ENCODE measurements at places on chromosomes 16 and 17. TPM values are rescaled to one million over a fixed set of nuclear protein-coding genes. Genes with fewer than 3 reads are reported as not detected.

- H3K36me3 ChIP-seq, result no peaks in the 10 kb centered on the region
- no peak for DNase-seq
- H3K4me1 ChIP-seq, result peaks cover 2% of the 10 kb centered on the region
These were observed 3.3 kb downstream of the NLRP1 start for GRCh38 chr17:5580969-5581368.

DNA sequence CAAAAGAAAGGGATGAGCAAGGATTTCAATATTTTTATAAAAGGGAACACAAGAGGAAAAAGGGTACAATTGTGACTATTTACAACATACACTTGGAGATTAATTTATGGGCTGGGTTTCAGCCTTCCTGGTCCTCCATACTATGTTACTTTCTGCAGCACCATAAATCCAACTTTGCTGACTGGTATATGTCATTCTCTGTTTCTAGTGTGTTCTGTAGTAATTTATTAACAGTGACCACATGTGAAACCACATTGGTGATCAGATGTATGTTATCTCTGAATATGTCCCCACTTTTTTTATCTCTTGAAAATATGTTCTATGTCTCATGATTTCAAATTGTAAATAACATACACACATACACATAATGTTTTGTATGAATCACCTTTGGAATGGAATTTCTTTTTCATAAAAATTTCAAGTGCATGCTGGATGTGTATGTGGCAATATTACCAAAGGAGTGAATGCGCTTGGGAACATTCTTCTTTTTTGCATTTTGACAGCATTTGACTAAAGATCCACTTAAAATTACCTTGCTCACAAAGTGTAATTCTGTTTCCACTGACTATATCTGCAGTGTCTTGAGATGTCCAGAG, 2.9 kb upstream of the LYRM9 start:
- H3K27ac ChIP-seq, result no peak overlapping the region
- H3K4me1 ChIP-seq, result no peaks in the 10 kb centered on the region
- no peak overlapping the region for H3K4me3 ChIP-seq
- DNase-seq, result no peak
- H3K36me3 ChIP-seq, result no peaks in the 10 kb centered on the region
- no peaks in the 10 kb centered on the region for H3K27me3 ChIP-seq

DNA sequence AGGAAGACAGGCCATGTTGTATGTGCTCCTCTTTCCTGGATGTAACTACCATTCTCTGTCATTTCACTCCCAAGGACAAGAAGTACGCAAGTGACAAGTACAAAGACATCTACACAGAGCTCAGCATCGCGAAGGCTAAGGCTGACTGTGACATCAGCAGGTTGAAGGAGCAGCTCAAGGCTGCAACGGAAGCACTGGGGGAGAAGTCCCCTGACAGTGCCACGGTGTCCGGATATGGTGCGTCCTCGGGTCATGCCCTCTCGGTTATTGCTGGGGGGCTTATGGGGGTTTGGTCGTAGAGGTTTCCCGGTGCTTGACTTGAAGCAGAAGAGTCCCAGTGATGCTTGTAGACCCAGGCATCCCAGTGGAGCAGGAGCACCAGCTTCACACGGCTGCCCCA, 29.0 kb downstream of the PLD6 start:
- H3K4me1 ChIP-seq, result no peaks in the 10 kb centered on the region
- DNase-seq, result no peak
- peaks cover 10% of the 10 kb centered on the region for H3K36me3 ChIP-seq
- no peak overlapping the region for H3K4me3 ChIP-seq
- no peaks in the 10 kb centered on the region for H3K27me3 ChIP-seq
- no peak overlapping the region for H3K27ac ChIP-seq

DNA sequence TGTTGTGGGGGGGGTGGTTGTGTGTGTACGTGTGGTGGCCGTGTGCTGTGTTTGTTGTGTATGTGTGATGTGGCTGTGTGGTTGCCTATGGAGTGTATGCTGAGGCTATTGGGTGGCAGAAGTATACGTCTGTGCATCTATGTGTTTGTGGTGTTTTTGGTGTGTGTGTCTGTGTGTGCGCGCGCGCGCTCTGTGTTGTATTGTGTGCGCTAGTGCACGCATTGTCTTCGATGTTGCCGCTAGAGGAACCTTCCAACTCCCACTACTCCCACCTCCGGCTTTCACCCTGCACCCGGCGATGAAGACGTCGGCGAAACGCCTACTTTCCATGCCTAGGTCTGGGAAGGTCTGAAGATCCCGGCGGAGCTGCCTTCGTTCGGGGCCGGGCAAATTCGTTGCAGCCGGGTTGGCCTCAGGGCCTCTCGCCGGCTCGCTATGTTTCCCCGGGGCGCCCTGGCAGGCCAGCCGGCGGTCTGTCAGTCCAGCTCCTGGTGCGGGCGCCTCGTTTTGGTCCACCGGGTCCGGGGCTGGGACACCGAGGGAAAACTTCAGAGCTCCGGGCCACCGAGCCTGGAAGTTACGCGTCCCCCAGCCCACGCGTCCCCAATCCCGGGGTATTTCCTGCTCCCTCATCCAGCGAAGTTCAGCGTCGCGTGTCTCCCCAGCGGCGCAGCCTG, 5.2 kb upstream of the DLX4 start:
- no peak overlapping the region for H3K4me3 ChIP-seq
- no peaks in the 10 kb centered on the region for H3K36me3 ChIP-seq
- peaks cover 77% of the 10 kb centered on the region for H3K27me3 ChIP-seq
- no peak overlapping the region for H3K27ac ChIP-seq
- H3K4me1 ChIP-seq, result no peaks in the 10 kb centered on the region
- no peak for DNase-seq

GRCh38 chr16:52123061-52123839, 423.7 kb downstream of the TOX3 start:
- no peak overlapping the region for H3K27ac ChIP-seq
- no peaks in the 10 kb centered on the region for H3K4me1 ChIP-seq
- H3K27me3 ChIP-seq, result no peaks in the 10 kb centered on the region
- H3K36me3 ChIP-seq, result no peaks in the 10 kb centered on the region

GRCh38 chr17:38719943-38720641, 10.0 kb upstream of the CISD3 start:
- H3K4me1 ChIP-seq, result no peaks in the 10 kb centered on the region
- DNase-seq, result no peak
- H3K4me3 ChIP-seq, result no peak overlapping the region
- H3K27me3 ChIP-seq, result no peaks in the 10 kb centered on the region
- peaks cover 5% of the 10 kb centered on the region for H3K36me3 ChIP-seq
- no peak overlapping the region for H3K27ac ChIP-seq

- no peak for DNase-seq
- peaks cover 4% of the 10 kb centered on the region for H3K4me1 ChIP-seq
- H3K4me3 ChIP-seq, result peak overlapping the region; percentile 80
- no peaks in the 10 kb centered on the region for H3K36me3 ChIP-seq
- H3K27me3 ChIP-seq, result no peaks in the 10 kb centered on the region
These were observed 245 bp downstream of the TMEM256 start for GRCh38 chr17:7403727-7403976.

DNA sequence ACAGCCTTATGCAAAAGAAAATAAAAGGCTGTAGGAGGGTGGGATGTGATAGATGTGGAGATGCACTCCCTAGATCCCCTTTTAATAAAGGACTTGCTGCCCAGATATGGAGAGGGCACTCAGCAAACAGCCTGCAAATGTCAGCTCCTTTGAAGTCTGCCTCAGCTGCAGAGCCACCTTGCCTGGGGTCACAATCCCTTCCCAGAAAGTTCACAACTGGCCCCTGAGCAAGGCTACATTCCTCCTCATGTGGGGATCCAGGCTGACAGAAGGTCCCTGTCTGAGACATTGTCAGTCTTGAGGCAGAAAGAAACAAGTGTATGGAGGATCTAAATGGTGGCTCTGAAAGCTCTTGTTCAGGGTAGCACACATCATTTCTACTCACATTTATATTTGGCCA, 36.1 kb downstream of the SLFN11 start:
- DNase-seq, result no peak
- no peaks in the 10 kb centered on the region for H3K4me1 ChIP-seq
- H3K36me3 ChIP-seq, result no peaks in the 10 kb centered on the region
- H3K4me3 ChIP-seq, result no peak overlapping the region
- no peaks in the 10 kb centered on the region for H3K27me3 ChIP-seq
- no peak overlapping the region for H3K27ac ChIP-seq

The ZG16B gene
- total RNA-seq, result 46.5 TPM

GRCh38 chr17:82242977-82243647, 14.3 kb downstream of the SLC16A3 start:
- peaks cover 6% of the 10 kb centered on the region for H3K36me3 ChIP-seq
- DNase-seq, result peak; percentile 77
- H3K27me3 ChIP-seq, result no peaks in the 10 kb centered on the region
- peak overlapping the region; percentile 85 for H3K27ac ChIP-seq
- peaks cover 62% of the 10 kb centered on the region for H3K4me1 ChIP-seq
- no peak overlapping the region for H3K4me3 ChIP-seq

The CES1 gene
- total RNA-seq, result 22.0 TPM

The GRAP gene
- 2.2 TPM for total RNA-seq

The ZNF276 gene
- total RNA-seq, result 19.2 TPM

- H3K36me3 ChIP-seq, result no peaks in the 10 kb centered on the region
- no peak for DNase-seq
- no peak overlapping the region for H3K27ac ChIP-seq
- H3K4me3 ChIP-seq, result no peak overlapping the region
- H3K4me1 ChIP-seq, result no peaks in the 10 kb centered on the region
These were observed 13.0 kb upstream of the SALL1 start for GRCh38 chr16:51163894-51164566.

The CACNG5 gene
- not detected for total RNA-seq

The CA4 gene
- total RNA-seq, result 4.7 TPM

The GNG13 gene
- total RNA-seq, result not detected

GRCh38 chr17:3501344-3501743, 25.5 kb downstream of the ASPA start:
- H3K4me1 ChIP-seq, result no peaks in the 10 kb centered on the region
- H3K27me3 ChIP-seq, result no peaks in the 10 kb centered on the region
- no peaks in the 10 kb centered on the region for H3K36me3 ChIP-seq
- no peak overlapping the region for H3K4me3 ChIP-seq
- H3K27ac ChIP-seq, result no peak overlapping the region

DNA sequence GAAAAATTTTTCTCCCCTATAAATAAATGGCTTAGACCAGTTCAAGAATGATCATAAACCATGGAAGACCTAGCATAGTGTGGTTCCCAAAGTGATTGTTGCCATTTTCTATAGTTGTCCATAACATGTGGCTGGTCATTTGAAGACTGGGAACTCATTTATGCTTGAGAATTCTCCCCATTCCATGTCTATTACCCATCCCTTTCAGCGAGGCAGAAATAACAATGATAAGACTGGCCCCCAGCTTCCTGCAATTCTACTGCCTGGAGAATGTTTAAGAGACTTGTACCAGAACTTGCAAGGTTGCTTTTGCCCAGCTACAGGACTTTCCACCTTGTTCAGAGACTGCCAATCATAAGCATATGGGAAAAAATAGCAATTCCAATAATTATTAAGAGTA, 146.5 kb upstream of the CDH11 start:
- H3K36me3 ChIP-seq, result no peaks in the 10 kb centered on the region
- no peaks in the 10 kb centered on the region for H3K27me3 ChIP-seq
- H3K4me3 ChIP-seq, result no peak overlapping the region
- no peak for DNase-seq

The KRTAP9-2 gene
- total RNA-seq, result not detected

DNA sequence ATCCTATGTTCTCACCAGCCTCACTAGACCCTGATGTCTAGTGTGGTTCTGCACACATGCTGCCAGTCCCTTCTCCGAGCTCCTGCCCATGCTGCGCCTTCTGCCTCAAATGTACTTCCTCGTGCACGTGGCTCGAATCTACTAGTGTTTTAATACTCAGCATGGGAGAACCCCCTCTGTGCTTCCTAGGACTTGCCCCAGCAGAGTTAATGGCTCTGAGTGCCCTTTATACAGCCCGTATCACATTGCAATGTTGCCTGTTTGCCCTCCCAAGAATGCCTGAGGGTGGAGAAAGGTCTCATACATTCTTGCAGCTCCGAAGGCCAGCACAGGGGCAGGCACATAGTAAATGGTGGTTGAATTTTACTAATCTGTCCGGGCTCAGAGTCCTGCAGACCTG, 190.8 kb upstream of the NLRP1 start:
- no peak overlapping the region for H3K4me3 ChIP-seq
- no peak overlapping the region for H3K27ac ChIP-seq
- no peak for DNase-seq

GRCh38 chr16:57252148-57252721, 7.2 kb downstream of the ARL2BP start:
- no peaks in the 10 kb centered on the region for H3K4me1 ChIP-seq
- no peak overlapping the region for H3K27ac ChIP-seq
- H3K36me3 ChIP-seq, result peaks cover 4% of the 10 kb centered on the region
- no peak overlapping the region for H3K4me3 ChIP-seq
- DNase-seq, result no peak

GRCh38 chr17:53996131-53996530, 173.4 kb downstream of the KIF2B start:
- H3K36me3 ChIP-seq, result no peaks in the 10 kb centered on the region
- H3K27ac ChIP-seq, result no peak overlapping the region
- DNase-seq, result no peak
- no peaks in the 10 kb centered on the region for H3K4me1 ChIP-seq
- no peaks in the 10 kb centered on the region for H3K27me3 ChIP-seq
- no peak overlapping the region for H3K4me3 ChIP-seq

The TEX14 gene
- total RNA-seq, result 0.33 TPM

The ZNF423 gene
- total RNA-seq, result 4.7 TPM

The RNF222 gene
- total RNA-seq, result not detected

DNA sequence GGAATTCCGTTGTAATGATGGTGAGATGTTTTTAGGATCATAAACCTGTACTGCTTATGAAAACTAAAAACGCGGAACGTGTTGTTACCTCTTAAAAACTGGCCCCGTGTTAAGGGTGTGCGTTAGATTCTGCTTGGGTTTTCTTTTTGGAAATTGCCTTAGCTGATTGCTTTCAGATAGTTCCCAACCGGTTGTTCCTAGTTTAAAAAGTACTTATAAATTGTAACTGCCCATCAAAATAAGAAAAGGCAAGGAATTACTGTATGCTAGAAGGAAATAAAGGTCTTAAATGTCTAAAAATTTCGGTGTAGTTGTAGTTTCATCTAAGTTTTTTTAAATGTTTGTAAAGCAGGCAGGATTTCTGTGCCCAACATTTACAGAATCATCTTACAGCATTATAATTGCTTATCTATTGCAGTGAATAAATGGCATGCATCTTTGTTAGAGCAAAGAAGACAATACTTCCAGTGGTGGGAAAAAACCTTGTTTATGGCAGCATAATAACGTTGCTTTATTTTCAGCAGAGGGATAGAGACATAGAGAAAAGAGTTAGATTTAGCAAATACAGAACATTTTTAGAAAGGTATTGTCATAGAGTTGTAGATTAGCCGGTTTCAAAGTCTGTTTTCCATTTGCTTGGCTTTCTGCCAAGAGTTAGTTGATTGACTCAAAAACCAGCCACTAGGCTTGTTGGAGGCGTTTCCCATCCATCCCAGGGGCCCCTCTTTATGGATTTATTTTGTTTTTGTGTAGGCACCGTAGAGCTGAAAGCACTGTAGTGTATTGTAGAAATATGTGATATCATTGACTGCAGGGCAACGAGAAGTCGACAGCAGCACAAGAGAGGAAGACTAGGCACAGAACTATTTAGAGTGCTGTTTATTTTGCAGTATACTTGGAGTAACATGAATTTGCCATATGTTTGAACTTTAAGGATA, 1.7 kb downstream of the PPM1D start:
- no peaks in the 10 kb centered on the region for H3K36me3 ChIP-seq
- DNase-seq, result no peak
- no peaks in the 10 kb centered on the region for H3K27me3 ChIP-seq

GRCh38 chr16:31134625-31135534, 647 bp downstream of the PRSS8 start:
- H3K27ac ChIP-seq, result peak overlapping the region; percentile 95
- DNase-seq, result no peak
- H3K4me3 ChIP-seq, result peak overlapping the region; percentile 68
- no peaks in the 10 kb centered on the region for H3K36me3 ChIP-seq

GRCh38 chr16:26680671-26681070, 386.1 kb upstream of the C16orf82 start:
- H3K4me1 ChIP-seq, result no peaks in the 10 kb centered on the region
- no peak for DNase-seq
- H3K27ac ChIP-seq, result no peak overlapping the region
- no peaks in the 10 kb centered on the region for H3K36me3 ChIP-seq
- H3K27me3 ChIP-seq, result no peaks in the 10 kb centered on the region

The NTHL1 gene
- total RNA-seq, result 10.6 TPM

Data from breast epithelium (tissue), 4 donors.